ENCODE measurements at places on chromosomes 12 and 14. TPM values are rescaled to one million over a fixed set of nuclear protein-coding genes. Genes with fewer than 3 reads are reported as not detected.

GRCh38 chr14:56248442-56248841 lies 130.2 kb downstream of the PELI2 start:
- DNase-seq = no peak

The AQP6 gene
- not detected for polyA plus RNA-seq

DNA sequence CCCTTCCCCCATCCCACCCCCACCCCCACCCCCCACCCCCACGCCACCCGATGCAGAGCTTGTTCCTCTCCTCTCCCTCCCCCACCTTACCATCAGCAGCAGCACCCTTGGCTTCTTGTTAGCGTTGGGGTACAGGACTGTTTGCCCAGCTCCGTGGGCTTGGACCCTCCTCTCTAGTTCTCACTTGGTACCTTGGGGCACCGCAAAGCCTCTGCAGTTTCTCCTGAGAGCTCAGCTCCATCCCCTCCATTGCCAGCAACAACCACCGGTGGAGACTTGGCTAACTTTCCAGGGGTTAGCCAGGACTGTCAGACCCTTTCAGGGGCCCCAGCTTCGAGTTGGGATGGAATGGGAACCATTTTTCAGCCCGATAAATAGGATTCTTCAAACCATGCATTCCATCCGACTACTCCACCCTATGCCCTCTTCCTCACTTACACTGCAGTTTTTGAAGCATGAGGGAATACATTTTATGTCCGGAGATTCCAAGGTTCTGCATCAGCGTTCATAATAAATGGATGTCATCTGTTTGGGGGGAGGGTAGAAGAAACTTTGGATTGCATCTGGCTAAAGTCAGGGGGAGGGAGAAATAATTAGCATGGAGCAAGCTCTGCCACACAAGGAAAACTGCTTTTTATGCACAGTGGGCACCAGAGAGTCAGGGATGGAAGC lies 1.1 kb downstream of the SCN8A start:
- no peak for DNase-seq

The ARL1 gene
- polyA plus RNA-seq = 34.8 TPM

GRCh38 chr12:28367993-28368392 lies 177.7 kb downstream of the CCDC91 start:
- DNase-seq = no peak

GRCh38 chr12:42593874-42594273 lies 4.3 kb upstream of the PRICKLE1 start:
- DNase-seq = no peak

GRCh38 chr12:43196268-43196907 lies 355.6 kb downstream of the ADAMTS20 start:
- DNase-seq = no peak

The VRTN gene
- not detected for polyA plus RNA-seq

DNA sequence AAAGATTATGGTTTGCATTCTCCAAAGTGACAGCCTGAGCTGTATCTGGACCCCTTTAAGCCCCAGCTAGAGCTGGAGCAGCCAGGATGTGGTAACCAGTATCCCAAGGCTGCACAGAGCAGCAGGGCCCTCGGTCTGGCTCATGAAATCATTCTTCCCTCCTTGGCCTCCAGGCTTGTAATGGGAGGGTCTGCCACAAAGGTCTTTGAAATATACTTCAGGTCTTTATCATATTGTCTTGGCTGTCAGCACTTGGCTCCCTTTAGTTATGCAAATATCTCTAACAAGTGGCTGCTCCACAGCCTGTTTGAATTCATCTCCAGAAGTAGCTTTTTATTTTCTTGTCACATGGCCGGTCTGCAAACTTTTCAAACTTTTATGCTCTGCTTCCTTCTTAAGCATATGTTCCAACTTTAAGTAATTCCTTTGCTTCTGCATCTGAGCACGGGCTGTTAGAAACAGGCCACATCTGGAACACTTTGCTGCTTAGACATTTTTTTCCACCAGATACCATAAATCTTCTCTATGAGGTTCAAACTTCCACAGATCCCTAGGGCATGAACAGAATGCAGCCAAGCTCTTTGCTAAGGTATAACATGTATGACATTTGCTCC lies 663.4 kb upstream of the MIS18BP1 start:
- no peak for DNase-seq

DNA sequence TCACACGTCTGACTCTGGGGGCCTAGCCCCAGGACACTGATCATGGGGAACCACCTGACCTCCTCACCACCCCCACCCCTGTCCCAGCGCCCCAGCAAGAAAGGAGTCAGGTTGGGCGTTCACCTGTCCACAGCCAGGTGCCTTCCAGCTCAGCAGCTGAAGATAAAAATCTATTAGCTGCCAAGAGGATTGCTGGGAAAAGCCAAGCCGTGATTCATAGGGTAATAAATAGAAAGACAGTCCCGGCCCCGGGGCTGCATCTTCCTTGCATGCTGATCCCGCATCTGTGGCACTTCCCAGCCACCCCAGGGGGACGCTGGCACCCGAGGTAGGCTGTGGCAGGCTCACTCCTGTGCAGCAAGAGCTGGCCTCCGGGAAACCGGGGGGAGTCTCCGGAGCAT lies 70.2 kb upstream of the NCOR2 start:
- no peak for DNase-seq
